ENCODE measurements at places on chromosomes 3 and 15.

GRCh38 chr15:79898369-79898768 is 1.6 kb upstream of the MTHFS start:
- DNase-seq: no peak

DNA sequence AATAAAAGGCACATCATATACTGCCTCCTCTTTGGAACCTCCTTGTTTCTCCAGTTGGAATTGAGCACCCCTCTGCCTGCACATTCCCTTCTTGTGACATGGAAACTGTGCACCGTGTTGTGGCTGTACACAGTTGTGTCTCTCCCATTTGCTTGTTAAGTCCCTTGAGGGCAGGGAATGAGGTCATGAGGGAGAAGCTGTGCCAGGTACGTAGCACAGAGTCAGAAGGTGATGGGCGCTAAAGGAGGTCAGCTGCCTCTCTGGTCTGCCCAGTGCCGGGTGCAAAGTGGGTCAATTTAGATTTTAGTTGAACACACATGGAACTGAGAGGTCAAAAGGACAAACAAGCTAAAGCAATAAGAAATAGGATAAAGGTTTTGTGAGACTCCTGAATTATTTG is 124.4 kb downstream of the FAM43A start:
- no peak for DNase-seq

GRCh38 chr3:48433472-48434118 is 3.7 kb upstream of the PLXNB1 start:
- peak; percentile 80 for DNase-seq

DNA sequence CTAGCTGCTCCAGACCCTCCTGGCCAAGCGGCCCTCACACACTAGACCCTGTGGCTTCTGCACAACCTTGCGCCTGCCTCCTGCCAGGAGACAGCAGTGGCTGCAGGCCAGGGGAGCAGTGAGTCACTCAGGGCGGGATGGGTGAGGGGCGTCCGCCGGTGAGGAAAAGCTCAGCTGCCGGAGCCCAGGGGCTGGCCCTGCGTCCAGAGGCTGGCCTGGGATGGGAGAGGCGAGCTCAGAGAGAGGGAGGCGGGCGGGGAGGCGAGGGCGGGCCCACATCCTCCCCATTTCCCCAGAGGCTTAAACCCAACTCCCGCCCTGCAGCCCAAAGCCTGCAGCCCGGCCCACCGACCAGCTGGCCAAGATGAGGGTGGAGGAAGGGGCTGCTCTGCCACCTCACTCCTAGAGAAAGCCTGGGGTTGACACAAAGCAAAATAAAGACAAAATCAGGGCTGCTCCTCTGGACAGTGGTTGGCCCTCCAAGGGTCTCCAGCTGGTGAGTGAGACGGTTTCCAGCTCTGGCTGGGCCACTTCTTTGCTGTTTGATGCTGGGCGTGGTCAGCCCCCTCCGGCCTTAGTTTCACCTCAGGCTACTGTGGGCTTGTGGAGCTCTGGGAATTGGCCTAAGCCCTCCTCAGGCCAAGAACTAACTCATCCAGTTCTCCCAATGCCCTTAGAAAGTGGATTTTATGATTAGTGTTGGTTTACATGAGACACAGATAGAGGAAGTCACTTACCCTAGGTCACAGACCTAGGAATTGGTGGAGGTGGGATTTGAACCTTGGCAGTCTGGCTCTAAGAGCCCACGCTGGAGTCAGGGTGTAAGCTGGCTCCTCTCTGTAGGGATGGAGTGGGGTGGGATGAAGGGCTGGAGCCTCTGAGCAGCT is 50.6 kb downstream of the IQSEC1 start:
- DNase-seq: peak; percentile 47

- DNase-seq: no peak
Measured at GRCh38 chr3:17301271-17301670, 416.5 kb downstream of the PLCL2 start.

GRCh38 chr15:41476416-41477048 is 17.1 kb upstream of the ITPKA start:
- DNase-seq: no peak

DNA sequence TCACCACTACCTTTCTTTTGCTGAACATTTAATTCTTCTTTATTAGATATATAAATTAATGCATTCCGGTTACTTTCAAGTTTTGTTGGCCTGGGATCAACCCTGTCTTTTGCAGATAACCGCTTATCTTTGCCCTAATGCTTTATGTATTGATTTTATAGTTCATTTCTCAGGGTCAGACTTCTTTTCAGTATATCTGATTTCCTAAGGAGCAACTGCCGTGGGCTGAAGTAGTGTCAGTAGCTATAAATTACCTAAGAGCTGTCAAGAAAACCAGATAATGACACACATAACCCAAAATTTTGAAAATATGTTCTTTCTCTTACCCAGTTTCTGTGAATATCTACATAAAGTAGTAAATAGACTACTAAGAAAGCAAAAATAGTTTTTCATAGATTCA is 38.0 kb downstream of the COL6A5 start:
- DNase-seq: no peak

DNA sequence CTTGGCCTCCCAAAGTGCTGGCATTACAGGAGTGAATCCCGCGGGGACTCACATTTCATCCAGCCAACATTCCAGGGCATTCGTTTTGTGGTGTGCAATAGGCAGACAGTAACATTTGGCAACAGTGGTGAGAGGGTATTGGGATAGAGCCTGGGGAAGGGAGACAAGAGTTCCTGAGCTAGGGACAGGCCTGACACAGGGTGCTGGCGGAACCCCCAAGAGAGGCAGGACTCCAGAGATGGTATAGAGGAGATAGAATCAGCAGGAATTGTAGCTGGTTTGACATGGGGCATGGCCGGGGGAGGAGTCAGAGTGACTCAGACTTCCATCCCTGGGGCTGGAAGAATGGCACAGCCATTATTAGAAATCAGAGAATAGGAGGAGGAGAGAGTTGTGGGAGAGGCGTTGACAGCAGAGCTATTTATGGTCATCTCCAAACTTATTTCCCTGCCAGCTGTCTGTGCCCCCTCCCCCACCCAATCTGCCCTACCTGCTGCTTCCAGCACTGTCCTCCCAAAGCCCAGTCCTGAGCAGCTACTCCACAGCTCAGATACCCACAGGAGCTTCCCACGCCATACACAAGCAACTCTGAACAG is 4.4 kb upstream of the IDH2 start:
- DNase-seq: no peak

Measured in mucosa of gallbladder (tissue), 1 donor.